NCI-H1436 treated with DMSO at 0.1 percent for 48 hours (cell line): ENCODE measurements at places on chromosomes 13 and 19.

GRCh38 chr13:25463496-25463895, 91.7 kb downstream of the ATP8A2 start:
- DNase-seq, result no peak

GRCh38 chr19:53792721-53793433, 31.2 kb downstream of the NLRP12 start:
- DNase-seq, result no peak

DNA sequence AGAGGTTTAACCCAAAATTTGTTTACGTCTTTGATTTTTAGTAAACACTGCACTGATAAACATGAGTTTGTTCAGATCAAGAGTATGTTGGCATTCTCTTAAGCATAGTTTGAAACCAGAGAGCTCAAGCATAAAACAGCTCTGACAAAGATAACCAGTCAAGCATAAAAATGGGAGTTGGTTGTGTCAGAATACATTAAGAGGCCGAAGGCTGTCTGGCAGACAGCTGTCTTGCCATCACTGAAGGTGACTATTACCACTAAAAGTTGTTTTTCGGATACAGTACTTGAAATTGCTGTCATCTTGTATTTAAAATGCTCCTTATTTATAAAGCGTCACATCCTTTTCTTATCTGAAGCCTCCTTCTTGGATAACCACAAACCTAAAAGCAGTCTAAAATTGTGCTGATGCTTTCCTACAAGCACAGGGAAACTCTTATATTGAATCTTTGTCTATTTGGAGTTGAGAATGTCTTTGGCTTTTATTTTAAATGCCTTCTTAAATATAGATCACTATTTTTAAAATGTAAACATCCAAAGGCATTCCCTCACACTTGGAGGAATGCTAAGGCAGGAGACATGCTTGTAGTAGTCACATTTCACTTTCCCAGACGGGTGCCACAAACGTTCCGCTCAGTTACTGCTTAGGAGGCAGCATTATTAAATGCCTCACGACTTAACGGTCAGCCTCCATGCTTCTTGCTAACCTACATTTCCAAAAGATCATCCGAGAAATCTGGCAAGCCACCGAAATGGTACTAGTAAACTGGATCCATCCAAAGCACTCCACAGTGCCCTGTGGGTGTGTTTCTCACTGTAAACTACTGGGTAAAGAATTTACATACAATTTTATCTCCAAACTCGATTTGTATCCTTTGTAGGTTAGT, 1.5 kb downstream of the SMAD9 start:
- no peak for DNase-seq

- no peak for DNase-seq
Observed at GRCh38 chr13:83672612-83673011, 209.7 kb downstream of the SLITRK1 start.

- DNase-seq, result no peak
Observed at GRCh38 chr13:48631441-48631840, 22.3 kb upstream of the CYSLTR2 start.

DNA sequence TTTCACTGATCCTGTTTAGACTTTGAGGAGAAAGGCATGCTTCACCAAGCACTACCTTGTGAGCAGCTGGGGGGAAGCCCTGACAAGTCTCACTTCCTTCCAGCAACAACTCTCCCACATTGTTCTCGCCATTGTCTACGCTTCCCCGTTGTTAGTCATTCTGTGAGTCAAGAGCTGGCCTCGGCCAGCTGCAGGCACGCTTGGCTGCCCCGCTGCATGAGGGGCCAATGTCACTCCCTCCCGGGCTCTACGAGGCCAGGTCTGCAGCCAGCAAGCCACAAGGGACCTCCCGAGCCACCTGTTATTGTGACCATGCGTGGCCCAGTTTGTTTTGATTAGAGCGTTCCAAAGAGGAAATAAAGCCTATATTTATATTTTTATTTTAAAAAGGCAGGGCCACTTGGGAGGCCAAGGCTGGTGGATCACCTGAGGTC, 220.9 kb downstream of the FOXO1 start:
- no peak for DNase-seq

DNA sequence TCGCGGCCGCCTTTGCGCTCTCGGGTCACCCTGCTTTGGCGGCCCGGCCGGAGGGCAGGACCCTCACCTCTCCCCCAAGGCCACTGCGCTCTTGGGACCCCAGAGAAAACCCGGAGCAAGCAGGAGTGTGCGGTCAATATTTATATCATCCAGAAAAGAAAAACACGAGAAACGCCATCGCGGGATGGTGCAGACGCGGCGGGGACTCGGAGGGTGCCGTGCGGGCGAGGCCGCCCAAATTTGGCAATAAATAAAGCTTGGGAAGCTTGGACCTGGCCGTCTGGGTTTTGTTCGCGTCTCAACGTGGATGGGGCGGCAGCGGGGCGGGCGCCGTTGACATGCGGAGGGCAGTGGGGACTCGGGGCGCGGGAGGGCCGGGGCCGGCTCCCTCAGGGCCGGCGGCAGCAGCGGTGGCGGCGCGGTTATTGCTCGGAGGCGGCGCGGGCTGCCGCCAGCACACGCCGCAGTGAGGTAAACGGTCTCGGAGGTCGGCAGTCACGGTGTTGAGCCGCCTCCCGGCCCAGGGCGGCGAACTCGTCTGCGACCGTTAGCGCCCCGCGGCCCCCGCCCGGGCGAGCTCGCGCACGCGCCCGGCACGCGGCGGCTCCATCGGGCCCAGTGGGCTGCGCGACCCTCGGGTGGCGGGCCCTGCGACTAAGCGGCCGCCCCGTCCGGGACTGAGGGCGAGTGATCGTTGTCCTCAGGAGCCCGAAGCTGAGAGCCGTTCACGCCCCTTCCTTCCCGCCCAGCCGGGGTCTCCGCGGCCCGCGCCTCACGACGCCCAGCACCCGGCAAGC, 9.4 kb downstream of the CBARP start:
- DNase-seq, result no peak

DNA sequence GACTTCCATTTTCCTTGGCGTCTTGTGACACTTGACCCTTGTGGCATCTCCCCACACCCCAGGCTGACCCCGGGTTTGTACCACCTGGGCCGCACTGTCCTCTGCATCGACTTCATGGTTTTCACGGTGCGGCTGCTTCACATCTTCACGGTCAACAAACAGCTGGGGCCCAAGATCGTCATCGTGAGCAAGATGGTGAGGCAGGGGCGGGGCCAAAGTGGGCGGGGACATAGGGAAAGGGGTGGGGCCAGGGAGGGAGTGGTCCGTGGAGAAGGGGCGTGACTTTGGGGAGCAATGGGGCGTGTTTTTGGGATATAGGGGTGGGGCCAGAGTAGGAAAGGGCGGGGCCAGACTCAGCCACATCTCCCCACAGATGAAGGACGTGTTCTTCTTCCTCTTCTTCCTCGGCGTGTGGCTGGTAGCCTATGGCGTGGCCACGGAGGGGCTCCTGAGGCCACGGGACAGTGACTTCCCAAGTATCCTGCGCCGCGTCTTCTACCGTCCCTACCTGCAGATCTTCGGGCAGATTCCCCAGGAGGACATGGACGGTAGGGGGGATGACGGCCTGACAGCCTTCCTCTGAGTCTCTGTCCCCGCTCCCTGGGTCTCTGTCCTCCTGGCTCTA, 42.8 kb downstream of the TRPM4 start:
- DNase-seq, result no peak

- no peak for DNase-seq
Observed at GRCh38 chr13:65582160-65582559, 1648.0 kb downstream of the PCDH9 start.

- no peak for DNase-seq
Observed at GRCh38 chr19:3338541-3339181, 27.7 kb upstream of the NFIC start.

DNA sequence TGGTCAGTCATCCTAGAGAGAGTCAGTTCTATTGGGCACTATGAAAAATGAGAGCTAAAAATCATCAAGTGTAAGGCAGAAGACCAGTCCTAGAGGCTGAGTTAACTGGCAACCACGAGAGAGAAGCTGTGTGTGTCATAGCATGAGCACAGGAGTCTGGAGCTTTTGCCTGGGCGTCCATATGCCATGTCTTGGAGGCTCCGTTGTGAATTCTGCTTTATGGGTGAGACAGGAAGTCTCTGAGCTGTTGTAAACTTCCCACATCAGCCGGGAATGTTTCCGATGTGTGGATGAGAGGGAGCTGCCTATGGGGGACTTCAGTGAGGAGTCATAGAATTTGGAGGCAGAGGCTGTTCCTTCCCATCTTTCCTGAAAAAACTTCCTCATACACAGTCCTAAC, 120.0 kb downstream of the ITGBL1 start:
- no peak for DNase-seq

- DNase-seq, result no peak
Observed at GRCh38 chr13:107642831-107643230, 572.5 kb downstream of the LIG4 start.

- DNase-seq, result no peak
Observed at GRCh38 chr19:18684642-18684993, 1.1 kb downstream of the CRTC1 start.

DNA sequence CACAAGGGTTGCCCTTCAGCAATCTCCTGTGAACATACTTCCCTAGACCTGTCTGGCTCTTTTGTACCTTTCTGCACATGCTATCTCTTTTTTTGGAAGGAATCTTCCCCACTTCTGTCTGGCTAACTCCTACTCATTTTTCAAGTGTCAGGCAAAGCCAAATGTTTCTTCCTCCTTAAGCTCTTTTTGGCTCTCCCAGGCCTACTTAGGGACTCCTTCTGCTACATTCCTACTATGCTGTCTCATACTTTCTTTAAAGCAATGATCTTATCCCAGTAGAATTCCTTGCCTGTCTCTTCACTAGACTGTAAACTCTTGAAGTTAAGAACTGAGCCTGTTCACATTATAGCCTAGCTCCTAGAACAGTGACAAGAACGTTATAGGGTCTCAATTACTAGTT, 114.9 kb upstream of the WASF3 start:
- DNase-seq, result no peak

- no peak for DNase-seq
Observed at GRCh38 chr13:50370303-50370950, 355.2 kb downstream of the KCNRG start.

- no peak for DNase-seq
Observed at GRCh38 chr13:97977982-97978381, 24.5 kb downstream of the IPO5 start.

DNA sequence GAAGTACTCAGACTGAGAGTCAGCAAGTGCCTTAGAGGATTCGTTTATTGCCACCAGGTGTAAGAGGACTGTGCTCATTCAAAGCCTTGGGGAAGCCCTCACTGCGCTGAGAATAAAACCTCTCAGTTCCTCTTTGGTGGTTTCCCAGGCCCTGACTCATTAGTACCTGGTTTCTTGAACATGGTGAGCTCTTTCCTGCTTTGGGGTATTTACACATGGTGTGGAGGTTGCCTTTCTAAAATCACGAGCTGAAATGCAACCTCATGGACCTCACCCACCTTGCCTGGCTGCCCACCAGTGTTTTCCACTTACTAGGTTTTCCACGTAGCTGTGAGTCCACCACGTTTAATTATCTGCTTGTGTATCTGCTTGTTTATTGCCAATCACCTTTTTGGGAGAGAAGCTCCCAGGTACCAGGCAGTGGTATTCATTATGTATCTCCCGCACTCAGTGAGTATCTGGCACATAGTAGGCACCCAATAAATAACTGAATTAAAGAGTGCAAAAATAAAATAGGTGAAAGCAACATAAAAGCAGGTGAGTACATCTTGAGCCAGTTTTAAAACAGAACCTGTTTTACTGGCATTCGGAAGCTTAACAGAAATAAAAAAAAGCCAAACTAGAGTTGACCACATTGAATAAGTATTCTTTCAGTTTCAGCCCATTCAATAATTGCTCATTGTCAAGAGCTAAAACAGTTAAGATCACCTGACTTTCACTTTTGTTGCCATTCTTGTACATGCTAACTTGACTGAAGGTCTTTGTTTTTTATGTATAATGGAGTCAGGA, 533.0 kb downstream of the MYO16 start:
- DNase-seq, result no peak

DNA sequence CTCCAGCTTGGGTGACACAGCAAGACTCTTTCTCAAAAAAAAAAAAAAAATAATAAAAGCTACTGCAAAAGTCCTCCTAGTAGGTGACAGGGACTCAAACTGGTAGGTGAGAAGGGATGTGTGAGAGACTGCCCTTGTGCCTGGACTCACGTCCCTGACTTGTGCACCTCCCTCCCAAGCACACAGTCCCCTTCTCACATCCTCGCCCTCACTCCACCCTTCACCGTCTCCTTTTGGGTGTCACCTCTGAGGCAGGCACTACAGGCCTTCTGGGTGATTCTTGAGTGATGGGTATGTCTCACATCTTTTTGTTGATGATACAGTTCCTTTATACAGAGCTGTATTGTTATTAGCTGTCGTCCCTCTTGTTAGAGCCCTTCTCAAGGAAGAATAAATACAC, 170.5 kb downstream of the TM9SF2 start:
- no peak for DNase-seq

- peak; percentile 53 for DNase-seq
Observed at GRCh38 chr19:3387645-3388589, 21.5 kb downstream of the NFIC start.

DNA sequence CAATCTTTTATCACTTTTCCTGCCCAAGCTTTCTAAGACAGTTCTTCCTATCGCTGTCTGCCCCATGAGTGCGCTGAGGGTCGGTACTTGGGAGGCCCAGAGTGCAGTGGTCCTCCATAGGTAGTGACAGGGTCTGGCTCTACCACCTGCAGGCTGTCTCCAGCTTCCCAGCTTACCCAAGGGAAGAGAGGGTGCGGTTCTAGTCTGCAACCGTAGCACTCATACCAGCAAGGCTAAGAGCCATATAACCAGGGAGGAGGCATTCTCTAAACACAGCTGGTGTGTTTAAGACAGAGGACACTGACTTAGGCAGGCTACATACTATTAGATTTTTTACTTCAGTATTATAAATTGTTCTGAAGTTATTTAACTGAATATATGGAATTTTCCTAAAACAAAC, 8.2 kb downstream of the PROZ start:
- DNase-seq, result no peak

DNA sequence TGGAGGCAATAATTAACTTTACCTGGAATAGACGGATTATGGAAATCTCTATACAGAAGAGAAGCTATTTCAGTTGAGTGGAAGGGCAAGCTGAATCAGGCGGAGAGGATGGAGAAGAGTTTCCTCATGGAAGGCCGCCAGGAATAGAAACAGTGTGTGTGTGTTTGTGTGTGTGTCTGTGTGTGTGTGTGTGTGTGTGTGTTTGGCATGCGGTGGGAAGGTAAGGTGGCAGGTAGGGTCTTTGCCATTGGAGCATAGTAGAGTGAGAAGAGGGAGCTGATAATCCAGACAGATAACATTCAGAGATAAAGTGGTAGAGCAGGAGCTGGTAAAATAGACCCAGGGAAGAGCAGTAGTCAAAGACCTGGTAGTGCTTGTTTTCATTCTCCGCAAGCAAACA, 9.2 kb upstream of the HS6ST3 start:
- no peak for DNase-seq
